ENCODE measurements at places on chromosomes 1 and 21.

DNA sequence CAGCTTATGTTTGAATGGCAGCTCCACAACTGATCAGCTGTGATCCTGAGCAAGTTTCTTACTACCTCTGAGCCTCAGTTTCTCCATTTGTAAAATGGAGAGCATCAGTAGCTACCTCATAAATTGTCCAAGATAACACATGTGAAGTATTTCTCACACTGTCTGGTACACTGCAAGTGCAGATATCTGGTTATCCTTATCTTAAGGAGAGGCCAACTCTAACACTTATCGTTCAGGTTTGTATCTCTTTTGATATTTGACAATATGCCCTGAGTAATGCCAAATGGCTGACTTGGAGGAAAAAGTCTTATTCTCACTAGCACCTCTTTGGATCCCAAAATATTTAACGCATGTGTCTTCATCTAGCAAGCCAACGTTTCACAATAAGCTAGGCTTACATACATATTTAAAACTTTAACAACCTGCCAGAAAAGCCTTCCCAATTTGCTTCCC, 2.7 kb downstream of the CSRP1 start:
- no peak for DNase-seq

GRCh38 chr1:119631433-119632102, 16.5 kb downstream of the ZNF697 start:
- DNase-seq, result no peak

DNA sequence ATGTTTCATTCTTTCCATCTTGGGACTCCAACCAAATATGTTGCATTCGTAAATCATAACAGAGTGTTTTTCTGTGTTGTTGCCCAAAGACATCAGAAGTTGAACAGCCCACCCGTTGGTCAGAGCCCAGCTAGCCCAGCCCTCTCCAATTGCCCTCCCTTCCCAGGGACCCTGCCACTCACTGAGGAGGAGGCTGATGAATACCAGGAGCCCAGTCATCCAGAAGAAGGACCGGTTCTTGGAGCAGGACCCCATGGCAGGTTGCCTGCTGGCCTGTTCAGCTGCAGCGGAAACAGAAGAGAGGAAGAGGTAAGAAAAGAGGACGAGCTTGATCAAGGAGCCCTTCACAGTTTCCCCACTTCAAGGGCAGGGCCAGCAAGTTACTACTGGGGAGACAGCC, 172.2 kb upstream of the ETV3 start:
- DNase-seq, result no peak

DNA sequence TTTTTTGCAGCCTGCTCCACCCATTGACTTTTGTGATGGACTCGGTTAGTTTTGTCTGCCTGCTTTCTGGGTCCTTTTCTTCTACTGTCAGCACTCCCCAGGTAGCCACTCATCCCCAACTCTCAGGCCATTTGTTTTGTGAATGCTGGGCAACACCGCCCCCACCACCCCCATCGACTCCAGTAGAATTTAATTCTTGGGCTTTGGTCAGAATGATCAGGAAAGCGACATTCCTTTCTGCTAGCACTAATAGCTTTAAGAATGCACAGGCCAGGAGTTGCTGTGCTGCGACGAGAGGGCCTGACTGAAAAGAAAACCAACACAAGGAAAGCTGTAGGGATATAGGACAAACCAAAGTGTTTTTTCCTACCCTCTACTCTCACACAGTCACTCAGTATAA, 144.4 kb downstream of the CDC7 start:
- DNase-seq, result no peak

DNA sequence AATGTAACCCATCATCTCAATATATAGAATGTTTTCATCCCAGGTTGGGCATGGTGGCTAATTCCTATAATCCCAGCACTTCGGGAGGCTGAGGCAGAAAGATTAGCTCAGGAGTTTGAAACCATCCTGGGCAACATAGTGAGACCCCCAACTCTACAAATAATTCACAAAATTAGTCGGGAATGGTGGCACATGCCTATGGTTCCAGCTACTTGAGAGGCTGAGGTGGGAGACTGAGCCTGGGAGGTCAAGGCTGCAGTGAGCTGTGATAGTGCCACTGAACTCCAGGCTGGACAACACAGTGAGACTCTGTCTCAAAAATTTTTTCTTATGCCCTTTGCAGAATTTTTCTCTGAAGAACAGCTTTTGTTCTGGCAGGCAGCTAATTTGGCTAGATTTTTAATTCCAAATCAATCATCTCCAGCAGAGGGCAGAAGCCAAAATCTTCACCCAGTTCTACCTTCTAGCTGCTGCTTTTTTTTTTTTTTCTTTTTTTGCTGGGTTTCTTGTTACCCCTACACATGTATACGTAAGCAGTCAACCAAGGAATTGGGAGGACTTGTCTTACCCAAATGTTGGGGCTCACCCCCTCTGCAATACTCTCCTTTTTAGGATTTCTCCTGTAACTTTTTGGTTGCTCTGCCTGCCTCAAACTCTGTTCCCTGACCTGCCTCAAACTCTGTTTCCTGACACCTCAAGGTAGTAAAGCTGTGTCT, 2.7 kb upstream of the RAD54L start:
- DNase-seq, result no peak

- peak; percentile 51 for DNase-seq
Observed at GRCh38 chr1:44696789-44697345, 22.4 kb downstream of the ARMH1 start.

DNA sequence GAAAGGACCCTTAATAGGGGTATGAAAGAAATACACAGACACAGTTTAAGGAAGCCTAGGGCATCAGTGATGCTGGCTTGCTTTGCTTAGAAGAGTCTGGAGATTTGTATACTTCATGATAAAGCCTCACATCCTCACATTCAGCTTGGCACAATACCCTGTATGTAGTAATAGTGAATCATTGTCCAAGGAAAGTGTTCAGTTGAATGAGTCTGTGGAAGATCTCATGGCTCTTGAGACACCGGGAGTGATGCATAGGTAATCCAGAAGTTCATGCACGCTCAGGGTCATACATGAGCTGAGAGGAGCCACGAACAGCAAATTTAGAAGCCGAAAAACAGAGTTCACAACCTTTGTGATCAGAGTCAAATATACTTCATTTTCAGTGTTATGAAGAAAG, 537.2 kb upstream of the TMPRSS15 start:
- no peak for DNase-seq

- DNase-seq, result no peak
Observed at GRCh38 chr1:8283058-8283884, 34.6 kb upstream of the SLC45A1 start.

DNA sequence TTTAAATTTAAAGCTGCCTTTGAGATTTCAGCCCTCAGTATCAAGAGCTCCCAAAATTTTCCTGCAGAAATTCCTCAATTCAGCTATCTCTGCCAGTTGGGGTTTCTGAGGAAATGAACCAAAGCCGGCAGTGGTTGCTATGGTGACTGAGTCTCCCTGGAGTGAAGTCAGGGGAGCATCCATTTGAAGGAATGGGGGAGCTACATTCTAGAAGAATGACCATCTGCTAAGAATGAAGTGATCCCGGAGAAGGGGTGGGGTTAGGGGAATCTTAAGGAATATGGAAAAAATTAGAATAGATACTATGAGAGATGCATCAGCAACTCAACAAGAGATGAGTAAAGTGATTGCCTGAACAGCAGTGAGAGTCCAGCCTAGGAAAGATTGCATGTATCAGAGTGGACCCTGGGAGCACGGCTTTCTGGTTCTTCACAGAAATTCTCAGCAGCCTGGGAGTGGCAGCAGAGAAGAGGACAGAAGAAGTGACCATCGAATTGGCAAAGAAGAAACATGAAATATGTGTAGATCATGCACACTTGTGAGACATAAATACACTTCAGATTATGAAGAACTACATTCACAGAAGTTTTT, 94.7 kb downstream of the CHD1L start:
- no peak for DNase-seq

DNA sequence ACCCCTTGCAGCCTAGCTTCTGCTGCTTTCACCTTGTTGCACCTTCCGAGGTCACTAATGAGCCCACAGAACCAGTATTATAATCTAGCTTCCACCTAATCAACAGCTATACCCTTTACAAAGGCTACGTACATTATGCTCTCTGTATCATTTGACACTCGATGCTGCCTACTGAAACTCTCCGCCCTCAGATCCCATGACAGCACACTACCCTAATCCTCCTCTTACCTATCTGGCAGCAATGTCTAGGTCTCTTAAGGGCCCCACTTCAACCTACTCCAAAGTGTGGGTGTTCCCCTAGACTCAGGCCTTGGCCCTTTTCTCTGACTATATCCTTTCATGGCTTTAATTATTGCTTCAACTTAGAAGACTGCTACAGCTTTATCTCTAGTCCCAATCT, 4.8 kb upstream of the MRPS21 start:
- no peak for DNase-seq

GRCh38 chr1:150976401-150976821, 1.8 kb upstream of the CERS2 start:
- no peak for DNase-seq

DNA sequence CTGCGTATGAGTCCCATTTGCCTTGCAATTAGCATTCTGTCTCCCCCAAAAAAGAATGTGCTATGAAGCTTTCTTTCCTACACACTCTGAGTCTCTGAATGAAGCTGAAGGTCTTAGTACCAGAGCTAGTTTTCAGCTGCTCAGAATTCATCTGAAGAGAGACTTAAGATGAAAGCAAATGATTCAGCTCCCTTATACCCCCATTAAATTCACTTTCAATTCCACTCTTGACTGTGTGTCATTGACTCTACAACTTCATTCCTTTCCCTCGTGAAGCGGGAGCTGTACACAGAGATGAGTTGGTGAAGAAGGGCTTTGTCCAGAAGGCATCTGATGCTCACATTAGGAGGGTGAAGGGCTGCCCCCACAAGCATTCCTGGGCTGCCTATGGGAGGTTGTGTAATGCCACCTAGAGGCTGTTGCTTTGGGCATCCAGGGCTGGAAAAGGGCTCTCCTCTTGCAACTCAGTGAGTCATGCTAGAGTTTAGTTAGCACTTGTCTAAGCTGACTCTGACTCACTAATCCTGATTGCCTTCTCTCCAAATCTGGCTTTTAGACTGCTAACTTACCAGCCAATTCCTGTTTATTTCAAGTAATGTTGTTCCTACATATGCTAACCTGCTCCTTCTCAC, 1.8 kb downstream of the SPRR1B start:
- no peak for DNase-seq

GRCh38 chr1:36576118-36576517, 93.4 kb upstream of the CSF3R start:
- DNase-seq, result peak; percentile 30

- no peak for DNase-seq
Observed at GRCh38 chr1:15305468-15305770, 58.4 kb downstream of the FHAD1 start.

GRCh38 chr1:66940981-66941380, 16.2 kb downstream of the MIER1 start:
- DNase-seq, result no peak

DNA sequence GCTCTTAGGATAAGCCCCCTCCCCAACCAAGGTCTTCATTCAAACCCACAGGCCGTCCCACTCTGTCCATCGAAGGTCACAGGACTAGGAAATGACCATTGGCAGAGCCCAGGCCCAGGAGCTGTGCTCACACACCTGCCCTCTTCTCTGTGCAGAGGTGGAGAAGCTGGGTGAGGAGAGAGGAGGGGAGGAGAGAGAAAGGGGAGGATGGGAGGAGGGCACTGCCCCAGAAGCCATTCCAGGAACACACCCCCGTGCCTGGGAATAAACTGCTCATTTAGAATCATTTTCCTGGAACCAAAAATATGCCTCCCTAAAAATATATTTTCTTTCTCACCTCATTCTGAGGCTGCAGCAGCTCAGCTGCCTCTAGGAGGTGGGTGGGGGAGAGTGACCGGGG, 6.4 kb upstream of the SDC3 start:
- DNase-seq, result no peak

GRCh38 chr21:36288651-36289243, 31.2 kb upstream of the MORC3 start:
- peak; percentile 54 for DNase-seq

- no peak for DNase-seq
Observed at GRCh38 chr1:164602101-164602422, 43.1 kb downstream of the PBX1 start.

DNA sequence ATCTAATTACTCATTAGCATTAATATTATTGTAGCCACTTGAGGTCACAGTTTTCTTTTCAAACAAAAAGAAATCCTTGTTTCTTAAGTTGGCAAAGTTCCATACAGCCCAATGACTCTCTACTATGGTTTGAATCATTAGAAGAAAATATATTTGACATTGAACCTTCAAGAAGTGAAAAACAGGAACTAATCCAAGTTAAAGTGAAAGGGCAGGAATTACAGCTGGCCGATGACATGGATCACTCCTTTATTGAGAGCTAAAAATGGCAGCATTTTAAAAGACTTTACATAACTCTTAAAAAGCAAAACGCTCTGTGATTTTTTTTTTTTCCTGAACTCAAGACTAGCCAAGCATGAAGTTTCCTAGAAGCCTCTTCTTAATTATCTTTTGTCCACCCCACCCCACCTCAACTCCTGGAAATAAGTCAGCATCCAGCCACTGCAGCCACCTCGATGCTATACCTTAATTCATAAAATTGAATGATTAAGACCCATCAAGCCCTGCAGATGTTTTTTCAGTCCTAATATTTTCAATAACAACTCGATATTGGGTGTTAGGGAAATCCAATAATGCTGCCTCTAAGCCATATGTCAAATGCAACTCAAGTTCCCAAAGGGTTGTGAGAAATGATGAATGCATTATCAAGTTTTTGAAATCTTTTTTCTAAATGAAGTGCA, 323.1 kb downstream of the HHIPL2 start:
- no peak for DNase-seq

- DNase-seq, result no peak
Observed at GRCh38 chr1:22177354-22178003, 34.6 kb upstream of the WNT4 start.

- DNase-seq, result no peak
Observed at GRCh38 chr21:17726047-17726829, 92.9 kb downstream of the C21orf91 start.

DNA sequence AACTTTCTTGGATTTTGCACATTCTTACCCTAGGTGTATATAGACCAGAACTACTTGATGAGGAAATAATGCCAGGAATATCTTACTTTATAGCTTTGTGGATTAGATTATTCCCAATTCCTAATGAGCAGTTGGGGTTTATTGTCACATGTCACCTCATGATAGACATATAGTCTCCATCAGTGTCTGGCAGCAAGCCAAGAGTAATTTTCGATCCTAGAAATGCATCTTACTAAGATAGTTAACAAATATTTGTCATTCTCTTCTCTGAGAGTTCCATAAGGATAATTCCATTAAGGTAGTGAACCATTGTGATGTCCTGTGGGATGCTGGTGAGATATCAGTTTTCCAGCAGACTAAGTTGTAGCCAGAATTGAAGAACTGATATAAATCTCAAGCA, 1282.9 kb upstream of the B3GALT2 start:
- no peak for DNase-seq

GRCh38 chr1:16006552-16007485, 2.8 kb downstream of the SRARP start:
- DNase-seq, result no peak

GRCh38 chr1:184843732-184844495, 89.3 kb upstream of the EDEM3 start:
- peak; percentile 57 for DNase-seq

GRCh38 chr1:165650981-165651625, 20.1 kb downstream of the MGST3 start:
- DNase-seq, result no peak

Measured in CD4-positive, alpha-beta T cell treated with Interleukin-6 at 100 ng/mL for 8 hours (primary cell).